ENCODE measurements at places on chromosomes 11 and 22.
A peak's percentile ranks its signal among the peaks of the same experiment; 100 is the strongest.

DNA sequence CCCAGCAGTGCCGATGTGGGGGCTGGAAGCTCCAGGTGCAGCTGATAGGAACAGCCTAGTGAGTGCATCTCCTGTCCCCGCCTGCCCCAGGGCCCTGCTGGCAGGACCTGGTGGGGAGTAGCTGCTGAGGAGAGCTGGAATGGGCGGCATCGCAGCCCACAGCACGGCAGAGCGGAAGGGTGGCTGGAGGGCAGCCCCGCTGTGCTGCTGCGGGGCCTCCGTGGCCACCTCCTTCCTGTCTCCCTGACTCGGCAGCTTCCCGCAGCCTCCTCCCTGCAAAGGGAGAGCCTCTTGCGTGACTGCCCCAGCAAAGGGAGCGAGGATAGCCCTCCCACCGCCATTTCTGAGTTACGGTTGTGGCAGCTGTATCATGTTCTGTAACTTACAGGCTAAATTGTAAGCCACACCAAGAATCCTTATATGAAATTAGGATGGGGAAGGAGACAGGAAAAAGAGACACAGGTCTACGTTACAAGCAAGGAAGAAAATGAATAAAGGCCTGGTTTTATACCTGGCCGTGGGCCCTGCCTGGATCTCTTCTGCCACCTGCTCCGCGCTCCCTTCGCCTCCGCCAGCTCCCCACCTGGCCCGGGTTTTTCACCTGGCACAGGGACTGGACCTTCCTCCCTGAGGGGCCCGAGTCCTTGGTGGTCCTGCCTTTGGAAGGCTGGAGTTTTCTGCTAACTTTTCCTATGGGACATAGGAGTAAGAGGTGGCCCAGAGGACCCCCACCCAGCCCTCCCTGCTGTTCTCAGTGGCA, 10.0 kb downstream of the TPCN2 start:
- DNase-seq: no peak

- DNase-seq: no peak
These were observed 812.1 kb downstream of the TBC1D22A start for GRCh38 chr22:47574556-47574955.

- peak; percentile 14 for DNase-seq
These were observed 179.4 kb downstream of the CADM1 start for GRCh38 chr11:115324581-115325432.

DNA sequence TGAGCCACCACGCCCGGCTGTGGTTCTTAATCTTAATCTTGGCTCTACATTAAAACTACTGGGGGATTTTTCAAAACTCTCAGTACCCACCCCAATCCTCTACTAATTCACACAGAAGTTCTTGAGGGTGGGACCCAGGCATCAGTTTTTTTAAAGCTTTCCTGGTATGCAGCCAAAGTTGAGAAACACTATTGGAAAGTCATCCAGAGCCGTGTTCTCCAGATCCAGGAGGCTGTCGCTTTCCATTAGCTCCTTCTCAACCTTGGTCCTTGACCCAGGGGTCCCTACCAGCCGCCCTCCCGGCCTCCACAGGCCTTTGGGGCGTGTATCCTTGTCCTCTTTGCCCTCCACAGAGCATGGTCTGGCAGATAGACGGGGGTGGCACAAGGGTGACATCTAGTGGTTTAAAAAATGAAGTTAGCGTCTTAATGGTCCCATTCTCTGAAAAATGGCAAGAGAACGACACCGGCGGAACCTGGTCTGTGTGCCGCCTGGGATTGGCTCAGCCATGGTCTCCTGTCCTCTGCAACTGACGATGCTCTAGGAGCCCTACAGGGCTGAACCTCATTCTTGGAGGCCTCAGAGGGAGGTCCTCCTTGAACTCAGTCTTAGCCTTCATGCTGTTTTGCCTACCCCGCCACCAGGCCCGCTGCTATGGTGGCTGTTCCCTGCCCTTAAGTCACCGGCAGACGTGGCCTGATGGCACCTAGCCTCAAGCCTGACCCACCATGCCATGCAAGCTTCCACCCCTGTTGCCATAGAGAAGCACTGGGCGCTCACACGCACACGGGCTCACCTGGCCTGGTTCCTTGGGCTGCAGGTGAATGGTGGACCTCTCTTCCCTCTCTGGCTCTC, 152.0 kb upstream of the SYN3 start:
- DNase-seq: no peak

GRCh38 chr22:26453812-26454500, 24.9 kb downstream of the ASPHD2 start:
- no peak for DNase-seq

GRCh38 chr22:36644333-36644757, 59.2 kb downstream of the CACNG2 start:
- no peak for DNase-seq

- DNase-seq: no peak
These were observed 225.0 kb upstream of the UBASH3B start for GRCh38 chr11:122430490-122430889.

DNA sequence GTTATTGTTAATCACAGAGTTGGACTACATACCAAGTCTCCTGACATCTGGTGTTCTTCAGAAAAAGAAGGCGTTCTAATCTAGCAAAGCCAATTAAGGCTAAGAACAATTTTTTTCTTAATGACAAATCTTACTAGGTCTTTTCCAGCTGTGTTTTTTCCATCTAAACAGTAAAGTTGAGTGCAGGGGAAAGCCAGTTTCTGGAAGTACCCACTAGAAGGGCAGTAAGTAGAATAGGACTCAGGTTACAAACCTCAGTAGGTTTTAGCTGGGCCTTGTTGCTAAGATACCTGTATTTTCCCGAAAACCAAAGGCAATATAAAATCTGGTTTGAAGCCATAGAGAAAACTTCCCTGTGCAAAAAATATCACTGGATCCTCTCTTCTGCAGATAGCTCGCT, 351.9 kb downstream of the ETS1 start:
- DNase-seq: no peak

- DNase-seq: no peak
These were observed 24.8 kb upstream of the RCE1 start for GRCh38 chr11:66818231-66818955.

- no peak for DNase-seq
These were observed 92.1 kb downstream of the CACNA1I start for GRCh38 chr22:39662686-39663052.

- no peak for DNase-seq
These were observed 593.7 kb upstream of the LUZP2 start for GRCh38 chr11:23903044-23903704.

DNA sequence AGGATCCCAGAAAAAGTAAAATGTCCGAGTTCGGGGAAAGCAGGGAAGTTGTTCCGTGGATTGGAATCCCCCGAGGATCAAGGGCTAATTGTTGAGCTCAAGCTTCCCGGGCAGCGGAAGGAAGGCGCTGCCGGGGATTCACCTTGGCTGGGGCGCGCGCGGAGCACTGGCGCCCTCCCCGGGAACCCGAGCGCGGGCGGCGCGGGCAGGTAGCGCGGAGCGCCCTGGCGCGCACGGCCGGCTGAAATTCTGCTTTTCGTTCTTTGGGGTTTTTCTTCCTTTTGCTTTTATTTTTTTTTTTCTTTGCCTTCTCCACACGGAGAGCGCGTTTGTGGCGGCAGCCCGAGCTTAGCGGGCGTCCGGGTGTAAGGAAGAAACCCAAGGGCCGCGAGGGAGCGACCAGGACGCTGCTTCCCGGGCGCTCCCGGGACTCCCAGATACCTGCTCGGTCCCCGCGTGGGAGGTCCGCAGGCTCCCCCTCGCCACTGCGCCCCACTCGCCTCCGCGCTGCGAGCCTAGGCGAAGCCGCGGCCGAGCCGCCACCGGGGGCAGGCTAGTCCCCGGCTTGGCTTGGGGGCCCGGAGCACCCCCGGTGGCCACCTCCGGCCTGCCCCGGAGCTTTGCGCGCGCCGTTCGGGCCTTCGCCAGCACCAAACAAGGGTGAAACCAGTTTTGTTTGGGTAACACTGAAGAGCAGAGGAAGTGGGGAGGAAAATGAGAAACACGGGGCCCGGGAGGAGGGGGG, 4.8 kb upstream of the IGF2 start:
- DNase-seq: no peak

DNA sequence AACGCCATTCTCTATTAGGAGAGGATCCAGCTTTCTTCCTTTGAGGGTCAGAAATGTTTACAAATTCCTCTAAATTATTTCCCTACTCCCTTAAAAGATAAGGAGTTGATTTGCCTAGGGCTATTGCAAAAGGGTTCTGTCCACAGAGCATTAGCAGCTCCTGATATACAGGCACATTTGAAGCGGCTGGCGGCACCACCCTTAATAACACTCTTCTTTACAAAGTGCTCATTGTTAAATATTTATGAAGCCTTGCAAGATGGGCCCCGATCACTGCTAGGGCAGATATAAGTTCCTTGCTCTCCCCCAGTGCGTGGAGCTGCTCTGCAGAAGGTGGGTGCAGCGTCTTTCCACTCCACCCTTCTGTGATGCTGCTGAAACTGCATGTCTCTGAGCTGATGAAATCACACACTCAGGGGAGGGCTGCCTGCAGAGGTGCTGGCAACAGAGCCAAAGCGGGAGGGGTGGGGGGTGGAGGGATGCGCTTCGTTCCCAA, 116.7 kb upstream of the NTM start:
- no peak for DNase-seq

- DNase-seq: no peak
These were observed 114.2 kb downstream of the CCDC34 start for GRCh38 chr11:27248576-27249509.

DNA sequence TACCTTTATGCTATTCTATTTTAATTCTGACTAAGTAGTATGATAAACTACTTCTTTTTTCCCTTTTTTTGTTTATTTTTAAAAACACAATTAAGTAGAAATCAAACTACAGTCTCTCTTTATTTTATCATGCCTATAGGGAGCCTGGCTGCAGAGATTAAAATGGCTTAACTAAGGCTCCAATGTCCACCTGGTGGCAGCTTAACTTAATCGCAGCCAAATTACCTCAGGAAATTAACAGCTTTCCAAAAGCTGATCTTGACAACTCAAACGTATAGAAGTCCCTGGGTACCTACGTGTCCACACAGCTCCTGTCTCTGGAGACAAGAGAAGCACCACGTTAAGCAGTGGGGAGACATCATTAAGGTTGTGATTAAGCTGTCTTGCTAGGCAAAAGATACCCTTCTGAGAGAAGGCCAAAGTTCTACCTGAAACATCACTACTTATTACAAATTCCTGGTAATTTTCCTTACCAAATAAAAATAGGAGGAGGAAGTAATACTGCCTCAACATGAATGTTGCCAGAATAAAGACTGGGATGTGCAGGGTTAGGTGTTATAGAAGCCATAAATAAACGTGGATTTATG, 63.2 kb upstream of the SNX19 start:
- DNase-seq: no peak

DNA sequence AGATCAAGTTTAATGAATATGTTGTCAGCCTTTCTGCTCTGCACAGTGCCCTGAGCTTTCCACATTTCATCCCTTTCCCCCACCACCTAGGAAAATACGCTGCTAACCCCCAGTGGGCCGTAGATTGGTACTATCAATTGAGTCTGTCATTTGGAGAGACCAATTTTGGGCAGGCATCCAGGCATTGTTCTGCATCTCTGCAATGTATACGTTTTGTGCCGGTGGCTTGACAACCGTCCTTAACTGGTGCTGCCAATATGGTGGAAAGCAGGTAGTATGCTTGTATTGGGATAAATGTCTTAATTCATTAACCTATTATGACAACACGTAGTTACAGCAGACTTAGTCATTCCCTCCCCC, 1.3 kb downstream of the ELMOD1 start:
- DNase-seq: no peak

GRCh38 chr22:17369439-17370025, at the start of gene CECR2:
Gene CECR2 (plus strand): TSS chr22:17369460. CDS start chr22:17369784, 324 bp downstream.
- DNase-seq: peak; percentile 8

DNA sequence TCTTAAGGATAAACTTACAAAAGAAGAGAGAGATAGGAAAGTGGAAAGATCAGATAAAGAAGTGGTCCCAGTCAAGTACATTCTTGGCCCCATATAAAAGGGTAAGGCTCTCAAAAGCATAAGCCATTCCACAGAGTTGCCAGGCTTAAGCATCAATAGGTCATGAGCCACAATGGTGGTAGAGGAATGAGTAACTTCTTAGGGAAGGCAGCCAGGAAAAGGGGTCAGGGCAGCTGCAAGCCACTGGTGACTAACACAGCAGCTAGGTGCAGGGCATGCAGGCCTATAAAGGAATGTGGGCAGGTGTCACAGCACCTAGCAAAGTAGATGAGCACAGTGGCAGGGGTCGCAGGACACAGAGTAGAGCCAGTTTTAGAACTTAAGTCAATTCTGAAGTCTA, 302.6 kb upstream of the FAT3 start:
- no peak for DNase-seq

GRCh38 chr11:128039140-128040021, 548.0 kb downstream of the ETS1 start:
- peak; percentile 74 for DNase-seq

DNA sequence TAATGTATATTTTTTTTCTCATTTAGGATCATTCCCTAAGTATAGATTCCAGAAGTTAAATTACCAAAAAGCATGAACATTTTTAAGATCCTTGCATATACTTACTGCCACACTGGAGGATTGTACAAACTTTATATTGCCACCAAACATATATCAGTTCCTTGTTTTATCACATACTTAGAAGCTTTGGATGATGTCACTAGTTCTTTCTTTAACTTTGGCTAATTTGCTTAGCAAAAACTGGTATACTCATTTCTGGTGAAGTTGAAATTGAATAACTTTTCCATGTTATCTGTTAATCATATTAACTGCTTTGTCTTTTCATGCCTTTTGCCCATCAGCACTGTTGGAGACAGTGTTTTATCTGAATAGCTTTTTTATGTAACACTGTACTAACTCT, 31.6 kb upstream of the PRDM10 start:
- no peak for DNase-seq

GRCh38 chr11:65498977-65499712, at the start of gene MALAT1:
Gene MALAT1 (plus strand): TSS chr11:65499045.
- peak; percentile 96 for DNase-seq

GRCh38 chr22:50017701-50018224, 5.2 kb upstream of the IL17REL start:
- no peak for DNase-seq

DNA sequence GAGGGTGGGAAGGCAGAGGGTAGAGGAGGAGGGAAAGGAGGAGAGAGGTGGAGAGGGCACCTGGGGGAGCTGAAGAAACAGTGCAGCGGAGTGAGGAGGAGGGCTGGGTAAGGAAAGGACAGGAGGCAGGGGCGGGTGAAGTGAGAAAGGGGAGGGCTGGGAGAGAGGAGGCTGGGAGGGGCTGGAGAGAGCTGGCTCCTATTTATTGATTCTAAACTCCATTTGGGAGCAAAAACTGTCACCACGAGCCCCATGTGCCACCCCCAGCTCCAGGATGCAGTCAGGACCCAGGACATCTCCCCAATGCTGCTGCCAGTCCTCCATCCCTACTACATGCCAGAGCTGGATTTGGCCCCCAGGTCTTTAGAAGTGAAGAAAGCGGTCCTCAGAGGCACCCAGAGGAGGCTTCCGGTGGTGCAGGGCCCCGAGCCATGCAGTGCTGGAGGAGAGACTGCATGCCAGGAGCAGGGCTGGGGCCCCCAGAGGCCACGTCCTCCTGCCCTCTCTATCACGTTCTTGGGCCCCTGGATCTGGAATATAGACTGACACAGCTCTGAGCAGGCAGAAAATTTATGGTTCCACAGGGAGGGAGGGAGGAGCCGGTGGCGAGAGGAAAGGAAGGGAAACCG, 53.7 kb downstream of the SLC22A12 start:
- no peak for DNase-seq

- no peak for DNase-seq
These were observed 14.5 kb upstream of the POGLUT3 start for GRCh38 chr11:108512708-108513107.
